GM18507 (cell line): ENCODE measurements at places on chromosomes 3 and 15.

GRCh38 chr3:111282024-111282423, 210.4 kb downstream of the NECTIN3 start:
- DNase-seq, result no peak

DNA sequence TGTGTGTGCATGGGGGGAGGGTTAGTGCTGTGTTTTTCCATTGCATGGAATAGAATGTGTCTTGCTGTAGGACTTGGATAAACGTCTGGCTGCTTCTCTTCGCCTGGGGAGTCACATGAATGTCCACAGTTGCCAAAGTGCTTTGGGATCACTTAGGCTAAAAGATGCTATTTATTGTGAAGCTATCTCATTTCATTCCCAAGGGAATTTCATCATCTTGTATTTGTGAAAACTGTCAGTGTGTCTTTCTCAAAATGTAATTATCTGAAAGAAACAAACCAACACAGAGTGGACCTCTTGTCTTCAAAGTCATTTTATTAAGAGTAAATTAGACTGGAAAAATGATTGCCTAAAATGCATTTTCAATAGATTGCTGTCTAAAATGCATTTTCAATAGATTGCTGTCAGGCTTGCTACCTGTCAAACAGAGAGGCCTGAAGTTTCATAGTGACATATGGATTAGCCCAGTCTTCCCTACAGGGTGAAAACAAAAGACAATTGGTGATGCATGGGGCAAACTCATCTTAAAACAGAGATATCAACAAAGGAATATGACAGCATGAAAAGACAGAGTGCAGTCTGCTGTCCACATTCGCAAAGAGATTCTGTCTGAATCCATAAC, 117.1 kb upstream of the GOLIM4 start:
- no peak for DNase-seq

GRCh38 chr15:71011503-71012155, 103.6 kb upstream of the THSD4 start:
- no peak for DNase-seq

DNA sequence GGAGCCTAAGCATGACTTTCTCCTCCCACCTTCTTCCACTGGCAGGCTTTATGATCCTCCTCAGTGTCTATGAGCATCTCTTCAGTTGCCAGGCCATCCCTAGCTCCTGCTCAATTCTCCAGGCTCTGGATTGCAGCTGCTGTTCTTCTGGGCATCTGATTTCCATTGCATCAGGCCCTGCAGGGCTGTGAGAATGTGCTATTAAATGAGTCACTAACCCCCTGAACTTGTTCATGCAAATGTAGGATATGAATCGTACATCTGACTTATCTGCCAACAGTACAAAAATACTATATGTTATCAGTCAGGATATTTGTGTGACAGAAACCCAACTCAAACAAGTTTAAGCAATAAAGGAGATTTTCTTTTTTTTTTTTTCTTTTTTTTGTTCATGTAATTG, 11.9 kb downstream of the GPR176 start:
- DNase-seq, result no peak

GRCh38 chr15:25862071-25862471, 1.1 kb downstream of the ATP10A start:
- DNase-seq, result no peak

- DNase-seq, result no peak
Observed at GRCh38 chr3:153210146-153210545, 48.1 kb downstream of the RAP2B start.

DNA sequence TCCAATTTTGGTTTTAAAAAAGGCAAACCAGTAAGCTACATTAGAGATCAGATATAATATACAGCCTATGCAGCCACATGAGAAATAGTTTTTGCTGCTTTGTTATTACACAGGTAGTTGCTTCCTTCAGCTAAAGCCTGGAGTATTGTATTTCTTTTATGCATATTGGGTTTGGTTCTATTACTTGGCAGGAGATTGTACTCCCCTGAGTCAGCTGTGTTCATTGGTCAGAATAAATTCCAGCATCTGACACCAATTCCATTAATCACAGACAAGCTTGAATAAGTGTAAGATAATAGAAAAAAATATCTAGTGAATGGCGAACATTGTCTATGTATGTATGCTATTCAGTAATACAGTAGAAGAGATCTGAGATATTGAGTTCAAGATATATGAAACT, 26.1 kb upstream of the ZCWPW2 start:
- DNase-seq, result no peak

- DNase-seq, result no peak
Observed at GRCh38 chr3:195753581-195753980, 32.8 kb downstream of the MUC20 start.

- no peak for DNase-seq
Observed at GRCh38 chr3:89955156-89955555, 847.7 kb downstream of the EPHA3 start.

DNA sequence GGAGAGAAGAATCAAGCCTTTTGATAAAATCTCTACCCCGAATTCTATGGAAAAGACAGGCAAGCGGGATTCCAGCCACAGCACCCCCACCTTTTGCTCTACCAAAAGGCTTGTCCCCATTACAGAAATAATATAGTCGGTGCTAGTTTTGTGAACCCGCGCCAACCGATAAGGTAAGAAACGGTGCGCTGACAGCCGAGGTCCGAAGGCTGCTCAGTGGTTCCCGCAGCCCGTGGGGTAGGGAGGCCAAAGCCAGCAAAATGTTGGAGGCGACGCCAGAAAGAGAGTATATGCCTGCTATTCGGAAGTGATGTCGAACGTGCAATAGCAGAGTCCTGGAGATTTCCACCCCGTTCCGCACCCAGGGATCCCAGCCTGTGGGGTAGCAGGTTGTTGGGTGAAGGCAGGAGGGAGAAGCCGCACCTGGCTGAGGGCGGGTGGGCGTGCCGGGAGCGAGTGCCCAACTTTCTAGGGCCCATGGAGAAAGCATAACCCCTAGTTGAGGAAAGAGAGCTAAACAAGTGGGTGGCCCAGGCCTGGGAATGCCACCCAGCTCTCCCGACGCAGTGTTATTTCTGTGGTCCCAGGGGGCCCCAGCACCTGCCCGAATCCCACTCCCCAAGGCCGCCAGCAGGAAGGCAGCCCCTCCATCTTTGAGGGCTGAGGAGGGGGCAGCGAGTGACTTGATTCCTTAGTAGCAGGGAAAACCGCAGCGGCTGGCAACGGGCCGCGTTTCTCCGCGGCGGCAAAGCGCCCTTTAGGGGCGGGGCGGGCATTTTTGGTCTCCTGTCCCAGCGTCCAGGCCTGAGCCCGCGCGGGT, 7.9 kb upstream of the SOX2 start:
- no peak for DNase-seq

DNA sequence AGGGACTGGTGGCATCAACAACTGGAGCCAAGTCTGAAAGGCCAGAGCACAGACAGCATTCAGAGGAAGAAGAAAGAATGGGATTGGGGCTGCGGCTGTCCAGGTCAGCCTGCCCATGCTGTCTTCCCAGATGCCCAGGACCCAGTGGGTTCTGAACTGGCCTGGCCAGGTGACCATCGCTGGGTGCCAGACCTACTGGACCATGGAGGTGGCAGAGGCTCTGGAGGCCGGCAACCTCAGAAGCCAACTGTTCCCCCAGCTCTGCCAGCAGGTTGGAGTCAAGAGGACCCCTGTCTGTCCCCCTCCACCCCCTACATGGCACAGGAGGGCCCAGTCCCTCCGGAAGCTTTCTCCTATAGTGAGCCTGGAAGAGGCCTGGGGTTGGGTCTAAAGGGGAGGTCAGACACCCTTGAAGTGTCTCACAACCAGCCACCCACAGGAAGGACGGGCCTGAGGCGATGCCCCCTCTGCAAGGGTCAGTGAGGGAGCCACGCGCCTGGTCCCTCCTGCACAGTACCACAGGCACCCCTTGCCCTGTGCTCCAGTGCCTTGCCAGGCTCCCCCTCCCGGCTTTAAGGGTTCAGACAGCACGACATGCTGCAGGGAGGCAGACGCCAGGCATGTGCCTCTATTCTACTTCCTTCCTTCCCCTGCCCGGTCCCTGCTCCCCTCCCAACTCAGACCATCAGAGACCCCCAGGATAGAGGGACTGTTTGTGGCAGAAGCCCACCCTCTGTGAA, 43.2 kb downstream of the DNAH1 start:
- no peak for DNase-seq
